ENCODE measurements at places on chromosomes 2 and 18.

DNA sequence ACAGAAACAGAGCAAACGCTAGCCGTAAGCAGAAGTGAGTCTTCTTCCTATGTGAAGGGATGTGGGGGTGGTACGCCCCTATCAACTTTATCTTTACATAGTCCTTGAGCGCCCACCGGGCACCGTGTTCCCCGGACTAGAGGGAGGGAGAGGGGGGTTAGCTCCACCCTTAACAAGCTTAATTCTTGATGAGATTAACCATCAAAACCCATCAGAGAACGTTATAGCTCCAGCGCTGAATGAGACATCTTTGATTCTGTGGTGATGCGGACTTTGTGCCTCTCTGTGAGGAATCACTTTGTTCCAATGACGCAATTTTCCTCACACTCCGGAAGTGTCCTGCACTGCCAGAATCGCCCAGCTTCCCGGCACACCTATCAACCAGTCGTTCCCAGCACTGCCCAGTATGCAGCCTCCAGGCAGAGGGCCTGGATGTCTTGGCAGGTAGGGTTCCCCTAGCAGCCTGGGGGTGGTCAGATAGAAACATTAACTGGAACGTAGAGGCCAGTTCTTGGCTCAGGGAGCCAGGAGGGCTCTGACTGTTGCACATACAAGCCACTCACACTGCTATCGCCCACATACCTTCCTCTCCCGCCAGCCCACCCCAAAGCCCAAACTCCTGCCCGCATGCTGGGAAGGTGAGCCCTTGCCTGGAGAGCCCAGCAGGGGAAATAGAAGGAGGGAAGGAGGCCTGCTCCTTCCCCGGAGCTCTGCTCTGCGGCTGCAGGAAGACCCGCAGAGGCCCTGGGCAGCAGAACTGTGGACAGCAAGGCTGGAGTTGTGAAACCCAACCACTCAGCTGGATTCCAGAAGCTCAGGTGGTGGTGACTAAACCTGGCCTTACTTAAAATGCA is 1.9 kb upstream of the ODC1 start:
- H3K36me3 ChIP-seq = no peaks in the 10 kb centered on the region
- no peak overlapping the region for H3K27ac ChIP-seq
- DNase-seq = no peak
- no peak overlapping the region for H3K4me3 ChIP-seq

- peak overlapping the region; percentile 85 for H3K4me3 ChIP-seq
- H3K27ac ChIP-seq = no peak overlapping the region
- DNase-seq = peak; percentile 47
- H3K27me3 ChIP-seq = peaks cover 70% of the 10 kb centered on the region
- peaks cover 20% of the 10 kb centered on the region for H3K4me1 ChIP-seq
Measured at GRCh38 chr2:192194265-192194865, 368 bp downstream of the TMEFF2 start.

DNA sequence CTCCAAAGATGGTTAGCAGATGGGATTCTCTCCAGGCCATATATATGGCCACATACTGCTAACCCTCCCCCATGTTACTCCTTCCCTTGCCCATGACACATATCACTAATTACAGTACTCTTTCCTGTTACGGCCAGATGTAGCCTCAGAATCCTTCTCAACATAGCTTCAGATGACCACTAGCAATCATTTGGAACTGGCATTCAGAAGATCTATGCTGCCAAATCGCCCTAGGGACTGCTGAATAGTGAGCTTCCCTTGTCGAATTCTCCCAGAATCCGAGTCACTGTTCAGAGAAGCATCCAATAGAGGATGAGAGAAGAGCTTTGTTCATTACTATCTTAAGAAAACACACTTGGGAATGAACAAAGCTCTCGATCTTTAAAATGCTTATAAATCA is 121.2 kb upstream of the TANK start:
- H3K27me3 ChIP-seq = no peaks in the 10 kb centered on the region
- DNase-seq = no peak
- no peak overlapping the region for H3K27ac ChIP-seq
- H3K4me1 ChIP-seq = no peaks in the 10 kb centered on the region

DNA sequence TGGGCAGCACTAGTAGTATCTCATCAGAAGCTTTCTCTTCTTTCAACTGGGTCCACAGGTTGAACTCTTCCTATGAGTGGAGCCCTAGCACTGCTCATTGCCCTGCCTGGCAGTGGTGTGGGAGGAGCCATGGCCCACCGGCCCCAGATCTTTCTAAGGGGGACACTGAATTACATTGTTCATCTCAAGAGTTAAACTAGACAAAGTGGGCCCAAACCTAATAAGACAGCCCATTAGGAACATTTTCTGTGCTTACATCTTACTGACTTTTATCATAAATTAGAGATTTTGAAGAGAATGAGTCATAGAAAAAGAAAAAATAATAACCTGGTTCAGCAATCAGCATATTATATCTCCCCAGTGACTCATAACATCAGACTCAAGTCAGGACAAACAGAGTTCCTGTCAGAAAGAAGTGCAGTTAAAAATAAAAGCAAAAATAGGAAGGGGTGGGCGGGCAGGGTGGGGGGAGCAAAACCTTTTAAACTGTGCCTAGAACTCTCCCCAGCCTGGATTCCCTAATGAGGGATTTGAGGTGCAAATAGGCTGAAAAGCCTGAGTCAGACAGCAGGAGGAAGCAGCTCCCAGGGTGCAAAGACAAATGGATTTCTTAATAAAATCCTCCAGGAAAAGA is 161.6 kb upstream of the TRIB2 start:
- no peak overlapping the region for H3K4me3 ChIP-seq
- H3K36me3 ChIP-seq = no peaks in the 10 kb centered on the region
- H3K4me1 ChIP-seq = peaks cover 8% of the 10 kb centered on the region
- no peak overlapping the region for H3K27ac ChIP-seq

- H3K27me3 ChIP-seq = no peaks in the 10 kb centered on the region
- H3K4me1 ChIP-seq = no peaks in the 10 kb centered on the region
Measured at GRCh38 chr2:71887196-71887595, 260.5 kb downstream of the CYP26B1 start.

DNA sequence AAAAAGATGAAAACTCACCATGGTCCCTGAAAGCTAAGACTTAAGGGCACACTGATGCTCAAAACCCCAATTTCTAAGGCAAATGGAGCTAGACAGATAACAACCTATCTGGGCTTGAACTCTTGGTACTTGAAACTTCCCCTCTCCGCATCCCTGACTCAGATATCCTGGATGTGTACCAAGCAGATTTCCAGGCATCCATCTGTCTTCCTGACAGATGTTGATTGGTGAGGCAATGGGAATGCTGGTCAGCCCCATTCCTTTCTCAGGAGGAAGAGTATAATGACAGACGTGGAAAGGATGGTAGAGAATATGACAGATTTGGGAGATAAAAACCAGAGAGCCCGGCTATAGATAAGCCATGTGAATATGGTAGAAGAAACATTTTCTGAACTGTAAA is 69.2 kb downstream of the ADD2 start:
- H3K27ac ChIP-seq = no peak overlapping the region
- H3K4me3 ChIP-seq = no peak overlapping the region
- no peaks in the 10 kb centered on the region for H3K4me1 ChIP-seq
- DNase-seq = no peak

- H3K4me3 ChIP-seq = no peak overlapping the region
- no peaks in the 10 kb centered on the region for H3K4me1 ChIP-seq
- H3K36me3 ChIP-seq = no peaks in the 10 kb centered on the region
- H3K27me3 ChIP-seq = no peaks in the 10 kb centered on the region
- DNase-seq = peak; percentile 83
Measured at GRCh38 chr18:32271672-32272208, 81.9 kb downstream of the MEP1B start.

GRCh38 chr2:84290537-84290936 is 168.5 kb downstream of the SUCLG1 start:
- H3K27me3 ChIP-seq = no peaks in the 10 kb centered on the region
- DNase-seq = no peak
- no peak overlapping the region for H3K4me3 ChIP-seq
- H3K4me1 ChIP-seq = no peaks in the 10 kb centered on the region

DNA sequence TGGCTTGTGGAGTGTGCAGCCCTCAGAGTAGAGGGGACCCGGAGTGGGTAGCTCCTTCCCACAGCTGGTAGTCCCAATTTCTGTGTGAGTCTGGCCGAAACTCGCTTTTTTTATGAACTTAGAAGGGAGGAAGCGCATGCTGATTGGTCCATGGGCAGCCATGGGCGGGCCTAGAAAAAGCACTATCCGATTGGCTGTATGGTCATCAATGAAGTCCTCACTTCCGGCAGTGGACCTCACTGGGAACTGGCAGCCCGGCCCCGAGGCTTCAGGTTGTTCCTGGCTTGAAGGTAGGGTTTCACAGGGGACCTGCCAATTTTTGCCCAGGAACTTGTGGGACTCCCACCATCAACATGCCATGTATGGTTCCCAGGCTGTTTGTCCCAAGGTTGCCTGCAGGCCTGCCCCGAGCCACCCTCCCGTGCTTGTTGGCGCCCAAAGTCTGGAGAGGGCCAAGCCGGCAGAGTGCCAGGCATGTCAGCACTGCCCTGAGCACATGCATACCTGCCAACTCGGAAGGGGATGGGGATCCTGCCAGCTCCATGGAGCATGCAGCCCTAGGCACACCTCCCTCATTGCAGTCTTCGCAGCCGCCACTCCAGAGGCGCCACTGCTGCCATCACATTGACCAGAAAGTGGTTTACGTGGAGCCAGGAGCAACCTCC is 98.5 kb downstream of the ATP9B start:
- H3K27me3 ChIP-seq = no peaks in the 10 kb centered on the region
- H3K4me1 ChIP-seq = no peaks in the 10 kb centered on the region
- DNase-seq = no peak
- H3K27ac ChIP-seq = no peak overlapping the region

- no peak overlapping the region for H3K27ac ChIP-seq
- peaks cover 27% of the 10 kb centered on the region for H3K4me1 ChIP-seq
- no peak for DNase-seq
- no peaks in the 10 kb centered on the region for H3K36me3 ChIP-seq
Measured at GRCh38 chr2:45460825-45461224, 150.2 kb downstream of the SRBD1 start.

GRCh38 chr2:42901076-42901640 is 108.8 kb upstream of the HAAO start:
- H3K4me3 ChIP-seq = no peak overlapping the region
- DNase-seq = no peak
- no peak overlapping the region for H3K27ac ChIP-seq
- H3K36me3 ChIP-seq = no peaks in the 10 kb centered on the region
- H3K4me1 ChIP-seq = peaks cover 2% of the 10 kb centered on the region

- H3K4me1 ChIP-seq = no peaks in the 10 kb centered on the region
- H3K27ac ChIP-seq = no peak overlapping the region
- DNase-seq = no peak
- H3K4me3 ChIP-seq = no peak overlapping the region
Measured at GRCh38 chr18:29841631-29842030, 1200.9 kb downstream of the DSC3 start.

All from GM23338 (cell line).